H1 (cell line): ENCODE measurements at places on chromosomes 11 and 22. TPM values are rescaled to one million over a fixed set of nuclear protein-coding genes. Genes with fewer than 3 reads are reported as not detected.
A peak's percentile ranks its signal among the peaks of the same experiment; 100 is the strongest.

DNA sequence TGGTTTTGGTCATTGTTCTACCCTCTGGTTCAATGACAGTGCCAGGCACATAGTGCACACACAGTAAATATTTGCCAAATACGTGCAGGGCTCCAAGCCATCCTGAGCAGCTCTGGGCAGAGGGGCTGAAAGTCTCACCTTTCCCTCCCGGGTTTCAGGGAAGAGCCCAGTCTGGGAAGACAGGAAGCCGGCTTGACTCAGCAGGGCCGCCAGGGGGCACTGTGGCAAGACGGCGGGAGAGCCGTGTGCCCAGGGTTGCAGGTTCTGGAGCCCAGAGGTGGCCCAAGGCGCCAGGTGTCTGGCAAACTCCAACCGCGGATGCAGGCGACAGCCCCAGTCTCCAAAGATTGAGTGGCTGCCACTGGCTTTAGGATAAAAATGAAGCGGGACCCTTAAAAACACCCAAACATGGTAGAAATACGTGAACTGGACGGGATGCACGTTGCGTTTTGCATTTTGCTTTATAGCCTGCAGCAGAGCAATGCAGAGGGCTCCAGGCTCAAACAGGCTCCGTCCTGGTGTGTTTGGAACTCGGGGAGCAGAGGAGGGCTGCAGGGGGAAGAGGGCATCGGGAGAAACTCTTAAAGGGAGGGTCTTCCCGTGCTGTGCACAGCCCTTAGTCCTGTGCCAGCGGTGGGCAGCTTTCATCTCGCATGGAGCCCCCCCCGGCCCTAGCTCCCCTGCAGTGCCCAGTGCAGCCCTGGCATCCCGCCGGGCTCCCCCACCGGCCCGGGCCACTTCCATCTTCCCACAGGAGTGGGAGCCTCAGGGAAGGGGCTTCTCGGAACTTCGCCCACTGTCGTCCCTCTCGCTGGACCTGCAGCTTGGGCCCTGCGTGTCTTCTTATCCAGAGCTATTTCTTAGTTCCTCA is 10.7 kb downstream of the KRTAP5-5 start:
- peak; percentile 58 for DNase-seq

- peak; percentile 34 for DNase-seq
Observed at GRCh38 chr11:57868491-57868890, 106.9 kb downstream of the CTNND1 start.

DNA sequence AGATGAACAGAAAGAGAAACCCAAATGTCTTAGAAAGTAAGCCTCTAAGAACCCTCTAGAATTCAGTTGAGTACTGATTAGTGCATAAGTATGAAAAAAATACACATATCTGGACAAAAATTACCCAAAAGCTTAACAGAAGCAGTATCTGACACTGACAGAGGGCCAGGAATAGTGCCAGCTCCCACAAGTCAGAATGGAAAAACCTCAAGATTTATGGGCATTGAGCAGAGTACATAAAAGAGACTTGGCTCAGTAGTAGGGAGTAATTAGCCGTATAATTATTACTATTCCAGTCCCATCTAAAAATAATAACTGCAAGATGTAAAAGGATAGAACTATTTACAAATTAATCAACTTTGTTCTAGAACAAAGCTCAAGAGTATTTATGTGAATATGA is 834.5 kb downstream of the FAM181B start:
- DNase-seq, result no peak

GRCh38 chr11:101880222-101880621 is 34.6 kb upstream of the CEP126 start:
- no peak for DNase-seq

The ABCC8 gene
- 4.9 and 7.1 TPM in 2 replicates for polyA plus RNA-seq
